CD8-positive, alpha-beta T cell (primary cell): ENCODE measurements at places on chromosomes 5 and 9.
A peak's percentile ranks its signal among the peaks of the same experiment; 100 is the strongest.

- no peak for DNase-seq
Observed at GRCh38 chr5:148998174-148998797, 64.6 kb downstream of the SH3TC2 start.

- no peak for DNase-seq
Observed at GRCh38 chr9:110648696-110649095, 19.9 kb upstream of the MUSK start.

GRCh38 chr5:67257077-67257476 is 60.5 kb upstream of the CD180 start:
- DNase-seq, result no peak

DNA sequence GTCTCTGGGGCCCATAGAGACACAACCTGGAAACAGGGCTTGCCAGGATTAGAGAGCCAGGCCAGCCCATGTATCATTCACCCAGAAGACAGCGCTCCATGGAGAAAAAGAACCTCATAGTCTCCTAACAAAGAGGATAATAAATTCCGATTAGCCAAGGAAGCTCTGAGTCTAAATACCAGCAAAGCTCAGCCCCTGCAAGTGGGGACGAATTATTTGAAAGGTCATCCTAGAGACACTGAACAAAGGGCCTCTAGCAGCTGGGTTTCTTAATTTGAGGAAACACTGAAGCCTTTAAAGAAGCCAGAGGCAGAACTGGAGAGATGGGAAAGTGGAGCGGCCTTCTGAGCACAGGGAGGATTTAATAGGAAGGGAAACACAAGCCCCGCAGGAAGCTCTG is 287.1 kb upstream of the ZNF462 start:
- no peak for DNase-seq

DNA sequence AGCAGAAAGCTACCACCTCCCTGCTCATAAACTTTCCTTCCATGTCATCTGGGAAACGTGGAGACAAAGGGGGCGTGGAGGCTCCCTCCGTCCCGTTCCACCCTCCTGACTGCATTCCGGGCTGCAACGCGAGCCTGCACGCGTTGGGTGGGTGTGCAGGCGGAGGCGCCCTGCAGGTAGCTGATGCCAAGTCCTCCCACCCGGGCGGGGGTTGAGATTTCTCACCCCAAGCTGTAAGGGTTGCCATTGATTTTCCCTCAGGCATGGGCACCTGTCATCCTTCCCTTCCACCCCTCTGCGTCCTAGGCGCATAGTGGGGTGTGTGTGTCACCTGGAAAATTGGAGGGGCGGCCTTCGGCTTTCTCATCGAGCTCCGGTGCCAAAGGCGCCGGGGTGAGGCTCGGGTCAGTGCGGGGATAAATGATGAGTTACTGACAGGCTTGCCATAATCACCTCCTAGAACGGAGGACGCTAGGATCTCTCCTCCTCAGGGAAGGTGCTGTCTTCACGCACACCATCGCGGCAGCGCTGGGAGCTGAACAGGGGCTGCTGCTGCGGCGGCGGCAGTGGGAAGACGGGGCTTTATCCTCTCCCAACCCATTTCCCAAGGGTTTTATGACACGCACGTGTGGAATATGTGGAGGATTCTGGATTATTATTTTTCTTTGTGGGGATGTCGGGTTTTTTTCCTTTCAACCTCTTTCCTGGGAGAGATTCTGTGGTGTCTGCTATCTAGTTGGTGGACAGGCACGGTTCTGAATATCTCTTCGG is 973 bp downstream of the PLPPR1 start:
- DNase-seq, result no peak

- no peak for DNase-seq
Observed at GRCh38 chr5:17218353-17219005, 1.0 kb downstream of the BASP1 start.

- peak; percentile 35 for DNase-seq
Observed at GRCh38 chr5:2196416-2196815, 313.7 kb upstream of the IRX4 start.

GRCh38 chr5:150500905-150501304 is 7.0 kb upstream of the NDST1 start:
- DNase-seq, result no peak

DNA sequence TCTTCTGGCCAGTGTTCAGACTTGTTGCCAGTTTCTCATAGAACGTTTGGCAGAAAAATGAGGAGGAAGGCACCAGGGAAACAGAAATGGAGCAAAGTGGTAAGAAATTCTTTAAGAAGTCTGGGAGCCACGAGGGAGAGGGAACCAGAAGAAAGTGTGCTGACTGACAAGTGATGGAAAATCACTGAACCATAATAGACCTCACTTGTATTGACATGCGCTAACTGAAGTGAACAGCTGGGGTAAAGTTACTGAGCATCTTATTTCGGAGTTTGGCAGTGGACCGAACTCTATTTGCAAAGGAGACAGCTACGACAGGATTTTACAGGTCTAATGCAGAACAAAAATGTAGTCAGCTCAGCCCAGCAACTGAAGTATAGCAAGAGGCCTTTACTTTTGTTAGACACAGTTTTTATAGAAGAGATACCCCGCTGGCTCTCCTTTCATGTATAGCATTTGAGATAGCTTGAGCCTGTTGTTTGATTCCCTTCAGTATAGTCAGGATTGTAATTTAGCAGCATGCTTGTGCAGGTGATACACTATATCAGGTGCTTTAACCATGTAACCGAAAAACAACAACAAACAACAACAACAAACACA is 53.6 kb downstream of the HMHB1 start:
- no peak for DNase-seq

DNA sequence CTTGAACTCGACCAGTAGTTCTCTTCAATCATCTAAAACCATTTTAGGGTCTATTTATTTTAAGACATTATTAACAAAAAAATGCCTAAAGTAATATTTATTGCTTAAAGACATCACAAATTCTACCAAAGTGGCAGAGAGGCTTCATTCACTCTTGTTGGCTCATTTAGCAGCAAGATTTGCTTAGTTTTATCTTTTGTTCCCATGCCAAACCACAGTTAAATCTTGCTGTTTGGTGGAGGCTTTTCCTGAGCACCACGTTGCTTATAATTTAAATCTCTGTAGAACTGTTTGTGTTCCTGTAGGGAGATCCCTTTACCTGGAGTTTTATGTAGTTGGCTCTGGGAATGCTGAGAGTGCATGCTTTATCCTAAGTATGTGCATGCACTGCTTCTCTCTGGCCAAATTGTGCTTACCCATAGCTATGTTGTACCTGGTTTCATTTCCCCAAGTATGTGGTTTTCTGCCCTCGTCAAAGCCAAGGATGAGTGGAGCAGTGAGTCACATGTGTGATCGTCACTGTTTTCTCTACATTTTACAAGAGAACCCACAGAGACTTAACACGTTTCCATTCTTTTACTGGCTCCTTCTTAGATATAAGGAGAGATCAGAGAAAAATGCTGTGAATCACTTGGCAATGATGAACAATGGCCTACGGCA is 42.1 kb upstream of the MAST4 start:
- DNase-seq, result peak; percentile 10

DNA sequence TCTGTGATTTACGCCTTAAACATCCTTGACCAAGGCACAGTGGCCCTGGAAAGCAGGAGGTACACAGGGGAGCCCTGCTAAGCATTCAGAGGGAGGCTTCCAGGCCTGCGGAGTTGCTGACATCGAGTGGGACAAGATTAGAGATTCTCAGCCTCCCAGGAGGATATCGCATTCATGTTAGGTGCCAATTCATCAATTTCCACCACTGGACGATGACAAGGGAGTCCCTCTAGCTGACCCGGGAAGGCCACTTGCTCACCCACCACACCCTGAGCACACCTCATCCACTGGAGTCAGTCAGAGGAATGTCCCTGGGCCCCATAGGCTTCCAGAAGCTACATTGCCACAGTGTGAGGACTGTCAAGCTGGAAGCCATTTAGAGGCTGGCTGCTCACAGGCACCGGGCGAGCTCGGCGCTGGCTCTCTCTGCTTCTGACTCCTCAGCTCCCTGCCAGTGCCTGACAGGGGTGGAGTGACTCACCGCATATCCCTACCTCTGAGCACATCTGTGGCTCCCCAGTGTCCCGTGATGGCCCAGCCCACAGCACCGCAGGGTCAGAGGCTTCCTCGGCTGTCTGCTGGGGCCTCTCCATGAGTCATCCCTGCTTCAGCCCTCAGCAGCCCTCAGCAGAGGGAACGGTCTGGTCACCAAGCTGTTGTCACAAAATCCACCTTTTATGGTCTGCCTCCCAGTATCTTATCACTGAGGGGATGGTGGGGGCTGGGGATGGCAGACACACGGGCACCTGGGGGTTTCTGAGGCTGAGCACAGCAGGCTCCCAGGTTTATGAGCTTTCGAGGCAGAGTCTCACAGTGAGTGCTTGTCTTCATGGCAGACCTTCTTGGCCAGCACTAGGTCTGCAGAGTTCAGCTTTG is 117.5 kb downstream of the ZNF608 start:
- no peak for DNase-seq

DNA sequence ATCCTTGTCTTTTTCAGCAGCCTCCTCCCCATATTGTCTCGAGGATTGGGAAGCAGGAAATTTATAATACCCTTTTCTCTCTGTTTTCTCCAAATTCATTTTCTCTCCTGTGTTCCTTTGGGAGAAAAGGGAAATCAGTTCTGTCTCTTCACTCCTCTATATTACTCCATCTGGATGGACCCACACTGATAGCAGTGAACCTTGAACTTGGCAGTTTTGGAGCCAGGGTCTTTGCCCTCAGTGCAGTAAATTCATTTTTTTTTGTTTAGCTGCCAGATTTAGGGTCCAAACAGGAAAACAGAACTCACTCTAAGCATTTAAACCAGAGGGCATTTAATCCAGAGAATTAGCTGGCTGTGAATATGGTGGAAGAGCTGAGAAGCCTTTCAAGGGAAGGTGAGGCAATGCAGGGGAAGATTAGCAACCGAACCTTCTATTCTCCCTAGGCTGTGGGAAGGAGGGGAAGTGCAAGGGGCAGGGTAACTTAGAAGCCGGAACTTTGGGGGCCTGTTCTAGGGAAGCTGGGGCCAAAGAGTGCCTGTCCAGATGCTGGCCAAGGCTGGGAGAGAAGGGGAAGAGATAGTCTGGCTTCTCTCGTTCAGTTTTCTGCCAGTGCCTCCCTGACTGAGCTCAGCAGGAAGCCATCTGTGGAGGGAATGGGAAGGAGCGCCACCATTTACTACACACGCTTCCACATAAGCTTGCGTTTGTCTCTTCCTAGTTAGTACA is 16.3 kb upstream of the NPR2 start:
- DNase-seq, result no peak

GRCh38 chr9:107173422-107174180 is 109.5 kb upstream of the RAD23B start:
- no peak for DNase-seq

DNA sequence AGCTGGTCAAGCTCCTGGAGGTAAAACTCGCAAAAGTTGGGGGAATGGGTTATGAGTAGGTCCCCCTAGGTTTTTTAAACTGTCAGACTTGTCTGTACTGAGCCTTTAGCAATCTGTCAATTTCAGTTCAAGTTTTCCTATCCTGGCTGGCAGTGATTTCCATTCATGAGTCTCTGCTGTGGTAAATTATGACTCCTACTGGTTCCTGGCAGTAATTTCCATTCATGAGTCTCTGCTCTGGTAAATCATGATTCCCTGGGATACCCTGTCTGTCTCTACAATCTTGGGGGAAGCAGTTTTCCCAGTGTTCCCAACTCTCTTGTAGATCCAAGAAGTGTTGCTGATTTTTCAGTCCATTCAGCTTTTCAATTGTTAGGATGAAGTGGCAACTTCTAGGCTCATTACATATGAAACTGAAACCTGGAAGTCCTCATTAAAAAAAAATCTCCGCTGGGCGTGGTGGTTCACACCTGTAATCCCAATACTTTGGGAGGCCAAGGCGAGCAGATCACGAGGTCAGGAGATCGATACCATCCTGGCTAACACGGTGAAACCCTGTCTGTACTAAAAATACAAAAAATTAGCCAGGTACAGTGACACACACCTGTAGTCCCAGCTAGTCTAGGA is 91.3 kb upstream of the GPBP1 start:
- DNase-seq, result no peak

- peak; percentile 45 for DNase-seq
Observed at GRCh38 chr9:75152416-75152815, 64.1 kb downstream of the OSTF1 start.

- no peak for DNase-seq
Observed at GRCh38 chr5:157900644-157901043, 41.7 kb upstream of the CLINT1 start.

GRCh38 chr5:134451936-134452505 is 40.3 kb upstream of the CDKN2AIPNL start:
- DNase-seq, result no peak

GRCh38 chr5:75374394-75374814 is 37.4 kb downstream of the HMGCR start:
- DNase-seq, result no peak

- DNase-seq, result no peak
Observed at GRCh38 chr9:16271967-16272366, 598.5 kb downstream of the BNC2 start.

- DNase-seq, result no peak
Observed at GRCh38 chr9:118170032-118170955, 466.1 kb downstream of the TLR4 start.

GRCh38 chr9:15824310-15824709 is 271.5 kb downstream of the CCDC171 start:
- no peak for DNase-seq

- no peak for DNase-seq
Observed at GRCh38 chr5:11468334-11469039, 435.8 kb downstream of the CTNND2 start.

DNA sequence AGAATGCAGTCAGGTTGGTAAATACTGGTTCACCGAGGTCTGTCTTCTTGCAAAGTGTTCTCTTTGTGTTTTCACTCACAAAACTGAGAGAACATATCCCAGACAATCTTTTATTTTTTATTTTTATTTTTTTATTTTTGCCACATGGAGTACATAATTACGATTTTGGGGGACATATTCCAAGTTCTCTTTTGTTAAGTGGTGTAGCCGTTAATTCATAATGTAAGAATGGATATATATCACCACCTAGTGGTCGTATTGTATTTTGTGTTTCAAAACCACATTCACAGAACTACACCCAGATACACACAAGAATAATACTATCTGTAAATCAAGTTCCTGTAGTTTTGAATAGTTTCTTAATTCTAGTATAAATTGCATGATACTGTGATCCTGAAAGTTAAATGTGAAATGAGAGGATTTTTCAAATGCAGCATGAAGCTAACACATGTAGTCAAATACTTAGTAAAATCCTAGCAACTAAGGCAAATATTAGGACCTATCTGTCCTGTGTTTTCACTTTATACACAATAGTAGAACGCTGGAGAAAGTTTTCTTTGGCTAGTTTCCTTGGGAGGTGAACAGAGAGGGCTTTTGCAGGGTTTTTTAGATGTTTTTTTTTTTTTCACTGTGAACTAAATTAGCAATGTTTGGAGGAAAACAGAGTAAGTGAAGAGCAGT is 92.7 kb downstream of the VCAN start:
- no peak for DNase-seq

DNA sequence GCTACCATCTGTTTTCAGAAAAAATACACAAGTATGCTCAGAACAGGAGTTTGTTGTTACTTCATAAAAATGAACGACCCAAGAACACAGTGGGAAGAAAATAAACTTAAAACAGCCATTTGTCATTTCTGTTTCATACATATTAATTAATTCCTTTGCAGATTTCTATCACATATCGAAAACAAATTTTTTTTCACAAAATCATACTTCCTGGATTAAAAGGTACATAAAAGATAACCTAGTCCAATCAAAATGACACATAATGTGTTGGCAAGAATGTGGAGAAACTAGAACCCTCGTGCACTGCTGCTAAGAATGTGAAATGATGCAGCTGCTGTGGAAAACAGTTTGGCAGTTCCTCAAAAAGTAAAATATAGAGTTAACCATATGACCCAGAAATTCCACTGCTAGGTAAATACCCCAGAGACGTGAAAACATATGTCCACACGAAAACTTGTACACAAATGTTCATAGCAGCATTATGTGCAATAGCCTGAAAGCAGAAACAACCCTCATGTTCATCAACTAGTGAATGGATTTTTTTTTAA is 46.0 kb downstream of the MYO10 start:
- DNase-seq, result no peak

- DNase-seq, result no peak
Observed at GRCh38 chr5:172939071-172939470, 20.2 kb upstream of the RPL26L1 start.
